Esophagus mucosa (tissue), 1 donor: ENCODE measurements at places on chromosomes 3 and 15. TPM values are rescaled to one million over a fixed set of nuclear protein-coding genes. Genes with fewer than 3 reads are reported as not detected.
A peak's percentile ranks its signal among the peaks of the same experiment; 100 is the strongest.

DNA sequence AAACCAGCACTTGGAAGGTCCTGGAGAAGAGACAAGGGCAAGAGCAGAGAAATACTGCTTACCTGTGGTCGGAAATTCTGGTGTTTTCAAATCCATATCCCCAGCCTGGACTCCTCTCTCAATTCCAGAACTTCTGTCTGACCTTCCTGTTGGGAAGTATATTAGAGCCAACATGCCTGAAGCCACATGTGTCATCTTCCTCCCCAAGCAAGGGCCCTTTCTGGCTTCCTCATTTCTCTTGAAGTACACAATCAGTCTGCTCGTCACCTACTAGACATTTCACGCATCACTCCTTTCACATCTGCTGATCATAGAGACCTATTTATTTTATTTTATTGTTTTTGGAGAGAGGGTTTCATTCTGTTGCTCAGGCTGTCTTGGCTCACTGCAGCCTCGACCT lies 8.4 kb downstream of the PARP14 start:
- ATAC-seq: no peak

GRCh38 chr3:69200384-69201068 lies 78.1 kb upstream of the LMOD3 start:
- peak; percentile 91 for ATAC-seq

GRCh38 chr15:101027920-101028319 lies 108.8 kb downstream of the LRRK1 start:
- ATAC-seq: no peak

- peak; percentile 92 for ATAC-seq
Measured at GRCh38 chr15:33278816-33279612, 31.8 kb upstream of the RYR3 start.

- no peak for ATAC-seq
Measured at GRCh38 chr3:43861635-43862034, 170.9 kb downstream of the ABHD5 start.

- peak; percentile 89 for ATAC-seq
Measured at GRCh38 chr3:45988804-45989203, 6.8 kb downstream of the FYCO1 start.

DNA sequence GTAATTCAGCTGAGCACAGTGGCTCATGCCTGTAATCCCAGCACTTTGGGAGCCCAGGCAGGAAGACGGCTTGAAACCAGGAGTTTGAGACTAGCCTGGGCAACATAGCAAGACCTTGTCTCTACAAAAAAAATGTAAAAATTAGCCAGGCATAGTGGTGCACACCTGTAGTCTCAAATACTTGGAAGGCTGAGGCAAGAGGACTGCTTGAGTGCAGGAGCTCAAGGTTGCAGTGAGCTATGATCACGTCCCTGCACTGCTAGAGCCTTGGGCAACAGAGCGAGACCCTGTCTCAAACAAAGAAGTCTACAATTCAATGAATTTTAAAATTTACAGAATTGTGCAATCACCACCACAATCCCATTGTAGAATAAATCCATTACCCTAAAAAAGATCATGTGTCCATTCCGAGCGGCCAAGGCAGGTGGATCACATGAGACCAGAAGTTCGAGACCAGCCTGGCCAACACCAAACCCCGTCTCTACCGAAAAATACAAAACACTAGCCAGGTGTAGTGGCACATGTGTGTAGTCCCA lies 45.2 kb downstream of the FBXO22 start:
- no peak for ATAC-seq

DNA sequence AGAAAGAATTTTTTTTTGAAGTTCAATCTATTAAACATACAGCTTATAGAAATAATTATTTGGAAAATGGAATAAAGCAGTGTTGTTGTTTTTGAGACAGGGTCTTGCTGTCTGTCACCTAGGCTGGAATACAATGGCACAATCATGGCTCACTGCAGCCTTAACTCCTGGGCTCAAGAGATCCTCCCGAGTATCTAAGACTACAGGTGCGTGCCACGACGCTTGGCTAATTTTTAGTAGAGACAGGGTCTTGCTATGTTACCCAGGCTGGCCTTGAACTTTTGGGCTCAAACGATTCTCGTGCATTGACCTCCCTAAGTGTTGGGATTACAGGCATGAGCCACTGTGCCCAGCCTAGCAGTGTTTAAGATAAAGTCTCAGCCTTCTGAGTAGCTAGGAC lies 8.8 kb downstream of the BNIP2 start:
- ATAC-seq: no peak

DNA sequence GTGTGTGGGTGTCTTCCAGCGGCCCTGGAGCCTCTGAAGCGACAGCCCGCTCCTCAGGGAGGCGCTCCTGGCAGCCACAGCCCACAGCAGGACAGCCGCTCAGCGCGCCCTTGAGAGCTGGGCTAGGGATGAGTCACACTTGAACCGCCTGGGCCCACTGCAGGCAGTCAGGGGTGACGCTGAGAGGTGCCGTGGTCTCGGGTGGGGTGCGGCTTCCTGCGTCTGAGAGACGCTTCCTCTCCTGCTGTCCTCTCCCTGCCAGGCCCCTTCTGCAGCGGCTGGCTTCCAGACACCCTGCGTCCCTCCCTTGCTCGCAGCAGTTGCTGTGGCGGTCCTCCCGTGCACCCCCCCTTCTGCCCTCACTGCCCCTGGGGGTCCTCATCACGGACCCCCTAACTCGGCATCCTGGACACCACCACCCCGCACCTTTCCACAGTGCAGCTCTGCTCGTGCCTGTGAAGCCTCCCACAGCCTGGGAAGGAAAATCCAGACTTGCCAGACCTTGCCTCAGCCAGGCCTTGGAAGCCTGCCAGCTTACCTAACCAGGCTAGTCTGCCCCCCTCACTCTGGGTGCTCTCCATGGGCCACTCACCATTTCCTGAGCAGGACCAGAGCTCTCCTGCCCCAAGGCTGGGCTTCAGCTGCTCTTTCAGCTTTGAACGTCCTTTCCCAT lies 1.1 kb upstream of the SPTBN5 start:
- ATAC-seq: peak; percentile 89

- peak; percentile 98 for ATAC-seq
Measured at GRCh38 chr3:143001369-143002082, at the start of gene U2SURP. Gene U2SURP (plus strand): TSS chr3:143001570. CDS start chr3:143001629, 59 bp downstream.

DNA sequence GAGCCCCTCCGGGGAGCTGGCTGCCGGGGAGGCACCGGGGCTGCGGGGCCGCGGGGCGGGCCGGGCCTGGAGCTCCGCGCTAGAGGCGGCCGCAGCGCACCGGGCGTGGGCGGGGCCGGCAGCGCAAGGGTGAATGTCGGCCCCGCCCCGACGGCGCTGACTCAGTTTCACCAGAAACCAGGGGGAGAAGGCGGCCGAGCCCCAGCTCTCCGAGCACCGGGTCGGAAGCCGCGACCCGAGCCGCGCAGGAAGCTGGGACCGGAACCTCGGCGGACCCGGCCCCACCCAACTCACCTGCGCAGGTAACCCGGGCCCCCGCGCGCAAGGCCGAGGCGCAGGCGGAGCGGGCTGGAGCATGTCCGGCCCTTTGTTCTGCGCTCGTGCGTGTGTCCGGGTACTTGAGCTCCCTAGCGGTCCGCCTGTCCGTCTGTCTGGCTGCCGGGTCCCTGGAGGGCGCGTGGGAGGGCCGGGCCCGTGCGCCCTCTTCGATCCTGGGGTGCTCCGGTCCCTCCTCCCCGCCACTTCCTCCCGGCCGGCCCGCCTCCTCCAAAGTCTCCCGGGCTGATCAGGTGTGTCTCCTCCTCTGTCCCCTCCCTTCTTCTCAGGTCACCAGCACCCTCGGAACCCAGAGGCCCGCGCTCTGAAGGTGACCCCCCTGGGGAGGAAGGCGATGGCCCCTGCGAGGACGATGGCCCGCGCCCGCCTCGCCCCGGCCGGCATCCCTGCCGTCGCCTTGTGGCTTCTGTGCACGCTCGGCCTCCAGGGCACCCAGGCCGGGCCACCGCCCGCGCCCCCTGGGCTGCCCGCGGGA lies at the start of gene SPINT1:
SPINT1 (plus strand) TSS at position 164 of the 811 bp plus-strand sequence; CDS start at position 671, 507 bp downstream.
- peak; percentile 69 for ATAC-seq

DNA sequence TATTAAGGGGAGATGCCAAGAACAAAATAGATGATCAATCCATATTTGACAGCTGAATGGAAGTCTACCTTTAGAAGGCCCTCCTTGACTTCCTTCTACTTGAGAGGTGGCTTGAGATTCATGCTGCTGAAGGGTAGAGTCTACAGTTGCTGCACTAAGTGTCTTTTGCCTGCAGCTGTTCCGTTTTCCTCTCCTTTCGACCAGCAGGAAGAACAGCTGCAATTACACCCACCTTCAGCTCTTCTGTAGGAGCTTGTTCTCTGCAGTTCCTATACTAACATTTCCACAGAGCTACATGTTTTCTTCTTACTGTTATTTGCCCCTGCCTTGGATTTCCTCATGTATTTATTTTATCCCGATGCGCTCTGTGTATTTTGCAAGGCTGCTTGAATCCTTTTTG lies 79.1 kb downstream of the ARRDC4 start:
- ATAC-seq: no peak

- ATAC-seq: no peak
Measured at GRCh38 chr3:34155666-34156065, 357.2 kb downstream of the PDCD6IP start.

DNA sequence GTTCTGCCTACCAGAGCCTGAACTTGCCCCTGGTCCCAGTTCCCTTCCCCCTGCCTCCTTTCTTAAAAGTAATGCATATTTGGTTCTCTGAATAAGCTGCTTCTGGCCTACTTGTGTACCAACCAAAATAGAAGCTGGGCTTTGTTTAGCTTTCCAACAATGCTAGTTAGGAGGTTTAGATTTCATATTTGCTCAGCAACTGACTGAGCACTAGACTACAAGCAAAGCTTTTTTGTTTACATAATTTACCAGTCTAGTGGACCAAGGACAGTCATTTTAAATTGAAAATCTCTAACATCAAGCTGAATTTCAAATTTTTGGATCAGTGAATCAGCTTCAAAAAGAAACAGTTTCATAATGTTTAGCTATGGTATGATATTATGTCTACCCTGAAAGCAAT lies 331.2 kb downstream of the ULK4 start:
- ATAC-seq: no peak

- ATAC-seq: peak; percentile 31
Measured at GRCh38 chr3:195522254-195523023, 20.7 kb downstream of the PPP1R2 start.

- ATAC-seq: peak; percentile 45
Measured at GRCh38 chr3:156814295-156814694, 11.9 kb upstream of the LEKR1 start.

- ATAC-seq: peak; percentile 71
Measured at GRCh38 chr3:170414202-170414663, 4.4 kb upstream of the CLDN11 start.

DNA sequence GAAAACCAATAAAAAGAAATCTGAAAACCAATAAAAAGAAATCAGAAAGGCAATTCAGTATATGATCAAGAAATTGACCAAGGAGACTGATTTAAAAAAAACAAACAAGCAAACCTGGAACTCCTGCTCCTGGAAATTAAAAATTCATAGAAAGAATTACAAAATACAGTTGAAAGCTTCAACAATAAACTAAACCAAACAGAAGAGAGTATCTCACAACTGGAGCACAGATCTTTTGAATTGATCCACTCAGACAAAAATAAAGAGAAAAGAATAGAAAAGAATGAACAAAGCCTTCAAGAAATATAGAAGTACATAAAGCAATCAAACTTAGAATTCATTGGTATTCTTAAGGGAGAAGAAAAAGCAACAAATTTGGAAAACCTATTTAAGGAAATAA lies 271.4 kb downstream of the MBNL1 start:
- no peak for ATAC-seq

- ATAC-seq: no peak
Measured at GRCh38 chr3:2603692-2604289, 505.1 kb downstream of the CNTN4 start.

GRCh38 chr3:174002543-174002942 lies 605.0 kb downstream of the NLGN1 start:
- no peak for ATAC-seq

DNA sequence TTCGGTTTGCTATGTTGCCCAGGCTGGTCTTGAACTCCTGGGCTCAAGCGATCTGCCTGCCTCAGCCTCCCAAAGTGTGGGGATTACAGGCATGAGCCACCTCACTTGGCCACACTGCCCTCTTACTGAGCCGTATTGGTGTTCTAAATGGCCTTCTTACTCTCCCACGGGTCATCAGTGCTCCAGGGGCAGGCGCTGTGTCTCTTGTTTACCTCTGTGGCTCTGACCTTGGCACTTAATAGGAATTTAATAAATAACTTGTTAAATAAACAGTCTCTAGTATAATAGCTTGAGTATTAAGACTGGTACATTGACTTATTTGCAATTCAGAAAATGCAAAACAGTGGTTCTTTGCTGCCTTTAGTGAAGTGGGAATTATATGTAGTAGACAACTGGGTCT lies 13.7 kb downstream of the FLNB start:
- no peak for ATAC-seq

DNA sequence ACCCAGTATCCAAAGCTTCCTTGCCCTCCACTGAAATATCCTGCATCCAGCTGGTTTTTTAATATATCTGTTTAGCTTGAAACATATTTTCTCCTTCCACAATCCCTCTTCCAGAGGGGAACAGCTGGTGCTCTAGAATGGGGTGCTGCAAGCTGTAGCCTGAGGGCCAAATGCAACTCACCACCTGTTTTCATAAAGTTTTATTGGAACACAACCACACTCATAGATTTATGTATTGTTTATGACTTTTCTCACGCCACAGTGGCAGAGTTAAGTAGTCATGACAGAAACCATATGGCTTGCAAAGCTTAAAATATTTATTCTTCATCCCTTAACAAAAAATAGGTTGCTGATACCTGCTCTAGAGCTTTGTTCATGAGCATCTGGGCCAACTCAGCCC lies 298.7 kb downstream of the CLSTN2 start:
- ATAC-seq: no peak

GRCh38 chr15:81049835-81050234 lies 49.1 kb downstream of the TLNRD1 start:
- ATAC-seq: no peak

GRCh38 chr3:156341831-156342416 lies 213.0 kb downstream of the SSR3 start:
- ATAC-seq: no peak

- ATAC-seq: no peak
Measured at GRCh38 chr3:72068621-72069020, 283.7 kb upstream of the PROK2 start.

Gene SLC9A9
- total RNA-seq: 14.6 TPM

Gene RTP1
- not detected for total RNA-seq

Gene PLA2G4E
- 18.1 TPM for total RNA-seq

Gene GOLGA8K
- total RNA-seq: not detected

Gene AMOTL2
- total RNA-seq: 33.2 TPM

Gene DPH6
- 17.4 TPM for total RNA-seq

Gene IL20RB
- total RNA-seq: 94.7 TPM
